SK-N-SH (cell line): ENCODE measurements at places on chromosomes 5 and 9. TPM values are rescaled to one million over a fixed set of nuclear protein-coding genes. Genes with fewer than 3 reads are reported as not detected.
A peak's percentile ranks its signal among the peaks of the same experiment; 100 is the strongest.

DNA sequence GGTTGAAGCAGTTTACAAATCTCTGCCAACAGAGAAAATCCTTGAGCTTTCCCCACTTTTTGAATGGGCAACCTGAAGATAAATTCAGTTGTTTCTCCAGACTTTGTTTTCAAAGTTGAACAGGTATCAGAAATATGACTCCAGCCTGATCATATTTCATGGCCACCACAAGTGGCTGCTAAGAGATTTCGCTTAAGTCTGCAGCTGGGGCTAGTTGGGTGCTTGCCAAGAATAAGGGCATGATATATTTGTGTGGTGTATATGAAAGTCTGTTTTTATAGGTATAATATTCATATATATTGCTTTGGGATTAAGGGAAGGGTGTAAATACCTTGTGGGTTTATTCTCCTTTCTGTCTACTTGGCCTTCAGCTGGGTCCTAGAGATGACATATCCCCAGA is 168.4 kb upstream of the GDNF start:
- DNase-seq, result no peak

- no peak for DNase-seq
These were observed 21.2 kb downstream of the DAPK1 start for GRCh38 chr9:87518702-87519335.

- DNase-seq, result no peak
These were observed 140.8 kb downstream of the SMARCA2 start for GRCh38 chr9:2155966-2156365.

GRCh38 chr5:68839019-68839552 is 254.7 kb upstream of the SLC30A5 start:
- no peak for DNase-seq

DNA sequence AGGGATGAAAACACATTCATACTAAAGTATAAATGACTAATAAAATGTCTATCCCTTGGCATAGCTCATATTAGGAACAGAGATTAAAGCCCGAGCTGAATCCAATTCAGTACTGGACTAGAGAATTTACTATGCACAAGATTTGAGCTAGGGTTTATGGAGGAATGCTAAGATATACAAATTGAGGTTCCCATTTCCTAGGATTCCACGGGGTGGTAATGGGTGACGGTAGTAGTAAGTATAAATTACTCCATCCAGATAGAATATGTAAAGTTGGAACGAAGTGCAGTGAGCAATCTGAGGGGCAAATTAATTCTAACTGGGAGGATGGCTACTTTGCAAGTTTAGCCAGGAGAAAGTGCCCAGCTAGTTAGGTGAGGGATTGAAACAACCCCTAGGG is 156.5 kb downstream of the GAS1 start:
- DNase-seq, result no peak

Gene GOLGA2
- polyA plus RNA-seq, result 103 and 120 TPM in 2 replicates

- no peak for DNase-seq
These were observed 70.4 kb downstream of the SKIC3 start for GRCh38 chr5:95484421-95484820.

- no peak for DNase-seq
These were observed 232.7 kb downstream of the RFK start for GRCh38 chr9:76161541-76161940.

DNA sequence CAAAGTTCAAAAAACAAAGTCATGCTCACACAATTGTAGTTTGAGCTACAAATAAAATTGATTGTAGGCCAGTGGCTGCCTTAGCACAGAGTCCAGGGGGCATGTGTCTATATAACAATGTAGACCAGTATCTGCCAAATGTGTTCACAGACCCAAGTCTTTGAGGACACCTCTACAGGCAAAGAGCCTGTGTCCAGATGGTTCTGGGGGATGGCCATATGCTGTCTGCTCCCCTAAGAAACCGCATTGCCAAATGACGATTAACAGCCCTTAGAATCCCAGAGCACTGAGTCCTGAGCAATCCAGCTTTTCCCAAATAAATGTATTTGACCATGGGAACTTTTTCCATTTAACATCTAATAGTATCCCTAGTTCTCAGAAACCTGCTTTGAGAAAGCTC is 169.6 kb downstream of the ADCY2 start:
- no peak for DNase-seq

GRCh38 chr5:118451697-118452247 is 536.6 kb downstream of the DTWD2 start:
- no peak for DNase-seq

Gene JAKMIP2
- polyA plus RNA-seq, result 1.8 and 2.1 TPM in 2 replicates

Gene ROR2
- polyA plus RNA-seq, result 0.34 and 0.43 TPM in 2 replicates

- peak; percentile 45 for DNase-seq
These were observed 1.5 kb upstream of the RFX3 start for GRCh38 chr9:3526997-3527940.

DNA sequence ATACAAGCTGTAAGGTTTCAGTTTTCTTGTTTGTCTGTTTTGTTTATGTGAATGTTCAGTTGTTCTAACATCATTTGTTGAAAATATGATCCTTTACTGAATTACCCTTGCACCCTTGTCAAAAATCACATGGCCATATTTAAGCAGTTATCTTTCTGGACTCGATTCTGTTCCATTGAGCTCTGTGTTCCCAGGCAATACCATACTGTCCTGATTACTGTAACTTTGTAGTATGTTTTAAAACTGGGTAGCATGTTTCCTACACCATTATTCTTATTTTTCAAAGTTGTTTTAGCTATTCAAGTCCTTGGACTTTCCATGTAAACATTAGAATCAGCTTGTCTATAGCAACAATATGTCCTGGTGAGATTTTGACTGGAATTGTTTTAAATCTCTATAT is 66.7 kb upstream of the PRSS3 start:
- no peak for DNase-seq

GRCh38 chr9:21729648-21730047 is 72.8 kb upstream of the MTAP start:
- DNase-seq, result no peak

DNA sequence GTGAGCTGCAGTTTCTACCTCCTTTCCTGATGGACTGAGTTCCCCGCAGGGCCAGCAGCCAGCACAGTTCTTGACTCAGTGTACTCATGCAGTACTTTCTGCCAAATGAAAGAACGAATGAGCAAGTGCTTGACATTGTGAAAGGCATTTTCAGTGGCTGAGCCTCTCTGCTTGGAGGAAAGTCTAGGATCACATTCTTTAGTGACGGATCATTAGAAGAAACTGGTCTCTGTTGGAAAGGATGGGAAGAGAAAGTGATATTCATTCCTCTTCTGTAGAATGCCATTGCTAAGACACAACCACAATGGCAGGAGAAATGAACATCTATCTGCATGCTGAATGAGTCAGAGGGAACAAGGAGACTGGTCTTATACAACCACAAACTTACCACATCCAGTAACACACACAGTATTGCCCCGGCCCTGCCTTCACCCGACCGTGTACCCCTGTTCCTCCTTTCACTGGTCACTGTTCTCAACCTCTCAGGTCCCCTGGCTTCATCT is 206.9 kb downstream of the CRB2 start:
- no peak for DNase-seq

Gene NR4A3
- polyA plus RNA-seq, result 1.3 and 2.1 TPM in 2 replicates

GRCh38 chr9:84435902-84436301 is 95.3 kb upstream of the SLC28A3 start:
- no peak for DNase-seq

Gene DAPK1
- polyA plus RNA-seq, result 0.61 and 0.70 TPM in 2 replicates

DNA sequence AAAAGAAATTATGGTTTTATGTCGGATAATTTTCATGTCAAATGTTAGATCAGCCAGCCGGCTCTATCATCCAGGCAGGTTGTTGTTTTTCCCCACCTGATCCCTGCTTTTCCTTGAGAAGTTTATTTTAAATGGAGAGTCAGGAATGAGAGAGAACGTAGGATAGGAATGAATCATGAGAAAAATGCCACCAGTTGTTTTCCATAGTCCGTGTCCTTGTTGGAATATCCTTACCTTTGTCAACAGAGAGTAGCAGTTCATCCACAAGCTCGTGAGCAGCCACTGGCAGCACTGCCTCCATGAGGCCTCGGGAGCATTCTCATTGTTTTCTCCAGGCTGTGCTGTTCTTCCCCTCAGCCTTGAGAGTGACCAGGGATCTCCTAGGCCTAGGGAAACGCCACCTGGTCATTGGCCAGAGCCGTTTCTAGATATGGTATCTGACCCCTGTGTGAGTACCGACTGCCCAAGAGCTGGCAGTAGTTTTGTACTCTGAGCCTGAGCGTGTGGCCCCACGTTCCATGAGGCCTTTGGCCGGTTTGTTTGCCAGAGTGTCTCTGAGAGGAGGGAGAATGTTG is 293.3 kb downstream of the FANCC start:
- DNase-seq, result no peak

Gene F2RL1
- polyA plus RNA-seq, result 31.3 and 41.3 TPM in 2 replicates

DNA sequence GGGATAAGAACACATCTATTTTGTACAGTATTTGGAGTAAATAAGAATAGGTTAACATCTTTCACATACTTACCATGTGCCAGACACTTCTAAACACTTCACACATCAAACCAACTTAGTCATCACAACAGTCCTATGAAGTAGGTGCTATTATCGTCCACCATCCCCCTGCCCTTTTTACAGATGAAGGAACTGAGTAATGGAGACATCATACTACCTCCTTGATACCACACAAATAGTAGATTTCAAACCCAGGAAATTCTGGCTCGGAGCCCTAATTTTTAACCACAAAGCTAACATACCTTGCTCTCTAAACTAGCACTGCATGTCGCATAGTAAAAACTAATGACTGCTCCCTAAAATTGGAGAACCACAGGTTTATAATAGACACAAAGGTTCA is 4.2 kb upstream of the ZNF366 start:
- DNase-seq, result no peak

DNA sequence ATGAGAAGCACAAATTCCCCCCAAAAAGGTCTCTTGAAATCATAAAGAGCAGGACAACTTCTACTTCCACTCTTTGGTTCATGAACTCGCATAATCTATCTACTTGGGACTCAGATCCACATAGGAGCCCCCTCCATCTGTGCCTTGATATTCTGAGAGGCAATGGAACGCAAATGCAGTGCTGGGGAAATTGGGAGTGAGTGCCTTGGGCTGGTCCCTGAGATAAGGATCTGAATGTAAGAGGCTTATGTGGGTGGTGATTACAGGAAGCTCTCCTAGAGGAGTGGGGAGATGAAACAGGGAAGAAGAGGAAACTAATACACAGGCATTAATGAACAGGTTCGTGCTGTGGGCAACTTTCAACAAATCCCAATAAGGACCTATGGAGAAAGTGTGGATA is 285.6 kb downstream of the RASEF start:
- no peak for DNase-seq

DNA sequence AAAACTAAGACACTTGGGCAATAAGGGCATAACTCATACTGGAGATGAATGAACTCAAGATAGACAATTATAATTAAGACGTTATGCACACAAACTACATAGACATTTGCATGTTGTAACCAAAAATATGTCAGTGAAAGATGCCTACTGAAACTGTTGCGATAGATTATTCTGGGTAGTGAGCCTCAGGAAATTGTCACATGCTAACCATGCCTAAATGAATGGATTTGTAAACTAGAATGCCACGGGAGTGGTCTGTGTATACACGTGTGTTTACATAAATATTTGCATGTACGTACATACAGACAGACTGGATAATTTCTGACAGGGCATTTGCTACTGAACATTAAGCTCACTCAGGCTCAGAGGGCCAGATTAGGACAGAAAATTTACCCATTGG is 1.2 kb downstream of the NIPSNAP3B start:
- no peak for DNase-seq

DNA sequence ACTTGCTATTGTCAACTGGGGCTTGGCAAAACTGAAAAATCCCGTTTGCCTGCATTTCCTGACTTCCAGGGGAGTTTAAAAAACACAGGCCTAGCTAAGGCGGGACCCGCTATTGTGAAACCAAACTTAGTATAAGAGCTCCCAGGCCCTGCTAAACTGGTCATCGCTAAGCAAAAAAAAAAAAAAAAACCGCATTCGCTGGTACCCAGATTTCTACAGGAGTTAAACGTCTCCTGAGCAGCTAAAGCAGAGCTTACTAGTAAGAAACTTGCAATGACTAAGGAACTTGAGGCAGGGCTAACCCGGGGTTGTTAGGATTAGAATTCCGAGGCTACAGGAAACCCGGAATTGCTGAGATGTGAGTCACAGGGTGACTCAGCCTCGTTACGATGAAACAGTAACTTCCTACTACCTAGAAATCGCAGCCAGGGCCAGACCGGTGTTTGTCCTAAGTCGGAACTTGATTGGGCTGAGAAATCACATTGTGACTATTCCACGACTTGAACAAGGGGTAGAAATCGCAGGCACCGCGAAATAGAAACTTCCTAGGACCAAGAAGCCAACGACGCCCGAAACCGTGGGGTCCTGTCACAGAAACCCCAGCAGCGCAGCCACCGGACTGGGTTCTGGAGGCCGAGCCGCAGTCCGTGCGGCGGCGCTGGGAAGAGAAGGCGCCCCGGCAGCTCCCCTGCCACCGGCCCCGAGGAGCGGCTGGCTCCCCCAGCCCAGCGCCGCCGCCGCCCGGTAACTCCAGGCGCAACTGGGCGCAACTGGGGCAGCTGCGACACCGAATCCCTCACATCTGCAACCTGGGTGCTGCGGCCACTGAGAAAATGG is 89.4 kb downstream of the ANXA2R start:
- DNase-seq, result peak; percentile 45

DNA sequence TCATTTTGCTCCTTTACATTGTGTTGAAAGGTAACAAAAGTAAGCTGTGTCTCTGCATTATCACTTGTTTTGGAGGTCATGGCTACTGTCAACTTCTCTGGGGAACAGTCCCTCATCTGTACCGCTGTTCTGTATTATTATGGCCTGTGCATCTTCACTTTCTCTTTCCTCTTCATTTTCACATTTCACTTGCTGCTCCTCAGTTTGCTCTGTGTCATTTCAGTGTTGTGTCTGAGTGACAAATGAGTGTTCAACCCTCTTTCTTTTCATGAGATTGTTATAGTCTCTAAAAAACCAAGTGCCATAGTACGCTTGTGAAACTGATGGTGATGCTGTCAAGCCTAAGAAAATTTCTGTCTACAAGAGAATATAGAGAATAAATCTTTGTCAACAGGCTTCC is 122.0 kb upstream of the FER start:
- no peak for DNase-seq

DNA sequence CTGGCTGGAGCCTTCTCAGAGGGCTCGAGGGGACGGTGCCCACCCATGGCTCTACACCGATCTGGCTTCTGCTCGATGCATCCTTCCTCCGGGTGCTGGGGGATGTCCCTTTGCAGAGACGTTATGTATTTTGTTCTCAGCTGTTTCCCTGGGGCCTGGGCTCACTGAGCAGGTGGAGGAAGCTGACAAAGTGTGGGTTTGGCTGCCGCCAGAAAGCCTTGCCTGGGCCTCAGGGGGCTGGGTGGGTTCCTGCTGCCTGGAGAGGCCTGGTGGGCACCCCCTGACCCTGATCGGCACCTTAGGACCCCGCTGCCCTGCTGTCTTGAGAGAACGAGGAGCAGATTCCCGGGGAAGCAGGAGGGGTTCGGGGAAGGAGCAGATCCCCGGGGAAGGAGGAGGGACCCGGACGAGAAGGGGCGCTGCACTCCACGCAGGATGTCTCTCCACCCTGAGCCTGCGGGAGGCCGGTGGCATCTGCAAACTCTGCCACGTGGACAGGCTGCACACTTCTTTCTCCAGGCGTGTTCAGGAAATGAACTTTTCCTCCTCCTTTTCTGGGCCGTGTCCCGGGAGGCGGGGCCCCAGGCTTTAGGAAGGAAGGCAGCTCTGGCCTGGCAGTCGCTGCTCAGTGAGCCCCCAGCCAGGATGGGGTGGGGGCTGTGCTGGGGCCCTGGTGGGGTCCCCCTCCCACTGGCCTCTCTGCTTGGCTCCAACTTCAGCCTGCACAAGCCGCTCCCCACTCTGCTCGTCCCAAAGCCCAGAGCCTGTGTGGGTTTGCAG is 148.9 kb downstream of the RXRA start:
- DNase-seq, result no peak

Gene PCDHB11
- polyA plus RNA-seq, result 0.41 and 0.61 TPM in 2 replicates

GRCh38 chr9:72753266-72753893 is 199.5 kb downstream of the ALDH1A1 start:
- no peak for DNase-seq
